ENCODE measurements at places on chromosomes 5 and 9.

DNA sequence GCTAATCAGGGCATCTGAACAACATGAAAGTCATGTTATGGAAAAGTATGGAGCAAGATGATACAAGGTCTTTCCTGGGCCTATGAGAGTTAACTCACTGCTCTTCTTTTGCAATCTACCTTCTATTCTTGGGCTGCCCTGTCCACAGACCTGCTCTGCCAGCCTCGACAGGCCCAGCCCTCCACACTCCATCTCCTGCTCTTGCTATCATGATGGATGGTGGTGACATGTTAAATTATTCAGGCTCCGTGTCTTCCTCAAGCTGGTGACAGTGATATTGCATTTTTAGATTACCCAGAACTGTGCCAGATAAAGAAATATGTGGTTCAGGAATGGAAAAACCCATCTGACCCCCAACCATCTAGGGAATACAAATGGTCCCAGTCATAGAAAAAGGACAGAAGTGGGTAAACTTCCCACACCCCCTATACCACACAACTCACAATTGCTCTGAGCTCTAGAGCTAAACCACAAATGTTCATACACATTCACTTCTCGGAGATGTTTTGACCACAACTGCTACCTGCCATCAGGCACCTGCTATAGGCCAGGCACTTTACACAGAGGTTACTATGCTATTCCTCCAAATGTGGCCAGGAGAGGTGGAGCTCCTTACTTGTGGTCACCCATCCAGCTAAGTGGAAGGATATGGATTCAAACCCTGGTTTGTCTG is 311.3 kb downstream of the ASTN2 start:
- DNase-seq = no peak

GRCh38 chr9:123872710-123873109 is 57.2 kb downstream of the DENND1A start:
- no peak for DNase-seq

DNA sequence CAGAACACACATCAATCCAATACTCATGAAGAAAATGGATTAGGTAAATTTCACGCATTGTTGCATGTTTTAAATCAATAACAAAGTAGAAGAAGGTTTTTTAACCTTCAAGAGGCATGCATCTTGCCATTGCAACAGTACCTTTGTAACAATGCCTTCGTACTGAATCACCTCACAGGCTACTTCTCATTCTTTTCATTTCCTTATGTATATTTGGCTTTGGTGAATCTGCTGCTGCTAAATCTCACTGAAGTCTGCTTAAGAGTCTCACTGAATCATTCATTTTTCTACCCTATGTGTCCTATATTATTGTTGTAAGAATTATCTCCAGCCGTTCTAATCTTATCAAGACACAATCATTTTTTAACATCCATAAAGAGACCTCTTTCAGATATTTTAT is 152.5 kb downstream of the CDH10 start:
- DNase-seq = no peak

- no peak for DNase-seq
Observed at GRCh38 chr5:59724482-59725391, 168.8 kb downstream of the PDE4D start.
